Fibroblast of skin of back (primary cell): ENCODE measurements at places on chromosomes 1 and 21.

GRCh38 chr1:178716111-178716510 lies 8.9 kb upstream of the RALGPS2 start:
- peak; percentile 53 for DNase-seq

DNA sequence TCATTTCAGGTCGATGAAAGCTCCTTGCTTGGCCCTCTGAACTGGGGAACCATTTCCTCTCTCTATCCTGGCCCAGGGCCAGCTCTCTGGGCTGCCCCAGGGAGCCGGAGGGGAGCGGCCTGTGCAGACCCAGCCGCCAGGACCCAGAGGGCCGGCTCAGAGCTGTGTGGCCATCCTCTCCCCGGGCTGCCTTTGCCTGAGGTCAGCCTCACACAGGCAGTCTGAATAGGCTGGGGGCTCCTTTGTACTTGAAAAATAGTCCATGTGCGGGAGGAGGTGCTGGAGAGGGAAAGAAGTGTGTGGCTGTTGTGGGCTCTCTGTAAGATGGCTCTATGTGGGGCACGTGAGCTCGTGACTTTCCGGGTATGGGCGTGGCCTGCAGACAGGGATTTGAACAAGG lies 275.1 kb upstream of the VAMP3 start:
- DNase-seq, result no peak

DNA sequence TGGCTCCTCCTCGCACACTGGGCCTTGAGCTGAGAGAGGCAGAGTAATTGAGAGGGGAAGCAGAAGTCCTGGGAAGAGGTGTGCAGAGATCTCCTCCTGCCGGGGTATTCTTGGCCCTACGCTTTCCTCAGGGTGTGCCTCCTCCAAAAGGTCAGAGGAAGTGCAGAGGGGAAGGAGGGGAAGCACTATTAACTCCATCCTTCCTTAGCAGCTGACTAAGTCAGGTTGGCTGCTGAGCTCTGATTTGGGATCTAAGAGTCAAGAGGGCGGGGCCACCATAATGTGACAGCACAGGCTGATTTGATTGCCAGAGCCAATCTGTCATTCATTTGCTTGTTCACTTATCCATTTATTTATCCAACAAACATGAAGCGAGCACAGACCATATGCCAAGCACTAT lies 12.3 kb downstream of the ATP2B4 start:
- no peak for DNase-seq

- DNase-seq, result no peak
Measured at GRCh38 chr1:172265905-172266304, 154.6 kb upstream of the C1orf105 start.

- DNase-seq, result no peak
Measured at GRCh38 chr21:43283136-43283924, 114.5 kb downstream of the CRYAA start.

DNA sequence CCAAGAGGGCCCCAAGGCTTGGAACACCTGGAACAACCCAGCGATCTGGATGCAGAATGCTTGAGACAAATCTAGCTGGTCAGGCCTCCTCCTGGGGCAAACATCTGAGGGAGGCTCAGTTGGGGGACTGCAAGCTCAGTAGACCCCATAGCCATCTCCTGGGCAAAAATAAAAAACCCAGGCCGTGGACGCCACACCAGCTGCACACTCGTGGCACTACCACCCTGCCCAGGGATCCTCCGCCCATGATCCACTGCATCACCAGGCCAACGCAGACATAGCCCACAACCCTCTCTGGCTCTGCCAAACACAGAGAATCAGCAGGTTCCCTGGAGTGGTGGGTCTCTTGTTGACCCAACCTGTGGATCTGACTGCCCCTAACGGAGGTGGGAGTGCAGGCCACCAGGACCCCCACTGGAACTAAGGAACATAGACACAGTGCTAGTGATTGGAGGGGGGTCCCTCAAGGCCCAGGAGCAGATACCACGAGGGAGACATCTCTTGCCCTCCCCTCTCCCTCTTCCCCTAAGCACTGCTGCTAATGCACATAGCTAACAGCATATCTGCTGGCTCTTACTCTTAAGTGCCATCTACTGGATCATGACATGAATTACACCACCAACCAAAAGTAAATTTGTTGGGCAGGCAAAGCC lies 147.2 kb downstream of the CHD1L start:
- peak; percentile 59 for DNase-seq
